ENCODE measurements at places on chromosomes 3 and 15. TPM values are rescaled to one million over a fixed set of nuclear protein-coding genes. Genes with fewer than 3 reads are reported as not detected.

CCR3 gene
- not detected for total RNA-seq

GOLGA8M gene
- not detected for total RNA-seq

LTK gene
- total RNA-seq, result 0.38 TPM

NTRK3 gene
- total RNA-seq, result 4.6 TPM

MAPKAPK3 gene
- 52.7 TPM for total RNA-seq

Data from H1 (cell line).